ENCODE measurements at places on chromosomes 13 and 19. TPM values are rescaled to one million over a fixed set of nuclear protein-coding genes. Genes with fewer than 3 reads are reported as not detected.

Gene ZNF793
- total RNA-seq, result 8.7 TPM

Gene CCNA1
- 1.4 TPM for total RNA-seq

Gene DLL3
- not detected for total RNA-seq

Gene NTN5
- total RNA-seq, result 0.21 TPM

Gene ARHGAP45
- 16.8 TPM for total RNA-seq

Gene SBNO2
- total RNA-seq, result 20.9 TPM

Gene CGB2
- total RNA-seq, result not detected

Gene TINCR
- 8.1 TPM for total RNA-seq

Gene THAP8
- total RNA-seq, result 6.7 TPM

Gene ZNF709
- 7.0 TPM for total RNA-seq

Gene HSD11B1L
- total RNA-seq, result 6.4 TPM

GRCh38 chr19:35216016-35216832 is 12.3 kb downstream of the FAM187B start:
- no peak for DNase-seq

DNA sequence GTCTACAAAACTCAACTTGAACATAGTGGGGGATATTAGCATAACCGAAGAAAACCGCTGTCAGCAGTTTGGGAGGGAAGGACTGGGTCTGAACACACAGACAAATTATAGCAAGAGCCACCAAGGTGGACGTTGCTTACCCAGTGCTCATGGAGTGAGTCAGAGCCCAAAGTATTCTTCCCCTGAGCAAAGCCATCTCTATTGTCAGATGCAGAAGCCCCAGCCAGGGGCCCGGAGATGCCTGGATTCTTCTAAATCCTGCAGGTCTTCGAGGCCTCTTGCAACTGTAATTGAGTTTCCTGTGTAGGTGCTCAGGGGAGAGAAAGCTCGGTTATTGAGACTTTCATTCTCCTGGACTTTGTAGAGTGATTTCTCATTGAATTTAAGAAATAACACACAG is 384.5 kb downstream of the IRS2 start:
- no peak for DNase-seq

GRCh38 chr19:19687090-19687489 is 18.5 kb downstream of the ZNF101 start:
- no peak for DNase-seq

GRCh38 chr13:76523740-76524340 is 362.4 kb downstream of the KCTD12 start:
- no peak for DNase-seq

DNA sequence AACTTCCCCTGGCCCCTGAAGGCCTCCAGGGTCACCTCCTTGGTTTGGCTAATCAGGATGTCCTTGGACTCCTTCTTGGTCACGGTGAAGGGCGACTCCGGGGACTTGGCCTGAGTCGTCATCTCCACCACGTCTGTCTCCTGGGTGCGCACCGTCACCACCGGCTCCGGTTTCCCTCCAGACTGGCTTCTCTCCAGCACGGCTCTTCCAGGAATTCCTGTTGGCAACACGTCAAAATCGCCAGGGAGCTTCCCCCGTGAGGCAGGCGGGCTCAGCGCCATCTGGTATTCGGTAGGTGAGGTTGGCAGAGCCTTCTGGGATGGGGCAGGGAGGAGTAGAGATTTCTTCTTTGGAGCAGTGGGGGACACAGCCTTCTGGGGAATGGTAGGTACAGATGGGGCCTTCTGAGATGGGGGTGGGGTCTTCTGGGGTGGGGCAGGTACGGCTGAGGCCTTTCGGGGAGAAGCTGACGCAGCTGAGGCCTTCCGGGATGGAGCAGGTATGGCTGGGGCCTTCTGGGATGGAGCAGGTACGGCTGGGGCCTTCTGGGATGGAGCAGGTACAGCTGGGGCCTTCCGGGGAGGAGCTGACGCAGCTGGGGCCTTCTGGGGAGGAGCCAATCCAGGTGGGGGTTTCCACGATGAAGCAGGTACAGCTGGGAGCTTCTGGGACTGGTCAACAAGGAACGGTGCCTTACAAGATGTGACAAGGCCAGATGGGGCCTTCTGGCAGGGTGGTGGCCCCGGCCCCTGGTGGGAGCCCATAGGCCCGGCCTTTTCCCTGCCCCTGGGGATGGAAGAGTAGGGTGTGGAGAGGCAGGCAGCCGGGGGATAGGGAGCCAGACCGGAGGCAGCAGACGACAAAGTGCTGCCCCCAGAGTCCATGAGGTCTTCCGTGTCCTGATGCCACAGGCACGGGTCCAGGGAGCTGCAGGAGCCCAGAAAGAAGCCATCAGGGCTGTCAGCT is 3.8 kb downstream of the GARIN5B start:
- no peak for DNase-seq

DNA sequence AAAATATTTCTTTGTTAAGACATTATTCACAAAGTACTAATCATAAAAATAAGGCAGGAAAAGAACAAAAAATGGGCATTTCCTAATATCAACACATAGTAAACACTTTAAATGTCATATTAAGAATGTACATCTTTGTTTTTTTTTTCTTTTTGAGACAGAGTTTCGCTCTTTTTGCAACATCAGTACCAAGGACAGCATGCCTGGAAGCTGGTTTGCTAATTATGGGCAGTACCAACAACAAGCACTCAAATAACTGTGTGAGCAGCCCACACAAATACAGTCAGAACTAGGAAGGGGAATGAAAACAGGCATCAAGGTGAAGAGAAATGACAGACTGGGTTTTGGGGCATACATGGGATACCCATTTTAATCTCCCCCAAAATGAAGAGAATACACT is 788.0 kb upstream of the SLITRK1 start:
- DNase-seq, result no peak

GRCh38 chr19:23526302-23526701 is 131.0 kb upstream of the ZNF91 start:
- DNase-seq, result no peak

DNA sequence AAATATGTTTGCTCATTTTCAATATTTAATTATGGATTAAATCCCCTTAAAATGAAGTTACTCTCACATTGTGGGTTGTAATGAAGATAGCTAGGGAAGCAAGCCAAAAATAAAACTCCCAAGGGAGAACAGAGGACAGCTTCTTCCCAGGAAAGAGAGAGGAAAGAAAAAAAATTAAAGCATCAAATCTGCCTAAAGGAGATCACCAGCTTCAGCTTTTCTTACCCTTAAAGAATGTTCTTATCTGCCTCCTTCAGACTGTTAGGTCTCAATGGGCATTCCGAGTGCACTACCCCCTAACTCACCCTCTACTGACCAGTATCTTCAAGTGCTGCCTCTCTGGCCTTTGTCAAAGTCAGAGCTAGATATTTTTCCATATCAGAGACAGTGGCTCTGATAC is 55.2 kb downstream of the XPO4 start:
- DNase-seq, result no peak

DNA sequence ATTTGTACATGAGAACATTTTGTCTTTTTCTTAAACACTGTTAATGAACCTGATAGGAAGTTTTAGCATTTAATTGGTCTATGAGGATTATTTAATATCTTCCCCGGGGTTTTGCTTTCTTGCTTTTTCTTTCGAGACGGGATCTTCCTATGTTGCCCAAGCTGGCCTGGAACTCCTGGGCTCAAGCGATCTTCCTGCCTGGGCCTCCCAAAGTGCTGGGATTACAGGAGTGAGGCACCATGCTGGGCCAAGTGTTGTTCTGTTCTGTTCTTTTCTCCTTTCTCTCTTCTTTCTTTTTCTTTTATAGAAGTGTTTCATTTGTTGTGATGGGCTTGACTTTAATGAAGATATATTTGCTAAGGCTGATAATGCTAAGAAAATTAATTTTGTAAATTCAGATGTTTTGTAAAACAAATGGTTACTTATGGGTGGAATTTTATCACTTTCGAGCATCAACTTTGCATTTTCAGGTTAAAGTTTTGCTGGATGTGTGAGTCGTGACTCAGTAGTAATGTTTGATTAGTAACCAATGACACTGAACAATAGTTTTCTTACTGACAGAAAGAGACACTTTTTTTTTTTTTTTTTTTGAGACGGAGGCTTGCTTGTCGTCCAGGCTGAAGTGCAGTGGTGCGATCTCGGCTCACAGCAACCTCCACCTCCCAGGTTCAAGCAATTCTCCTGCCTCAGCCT is 2.2 kb downstream of the PAN3 start:
- DNase-seq, result no peak

DNA sequence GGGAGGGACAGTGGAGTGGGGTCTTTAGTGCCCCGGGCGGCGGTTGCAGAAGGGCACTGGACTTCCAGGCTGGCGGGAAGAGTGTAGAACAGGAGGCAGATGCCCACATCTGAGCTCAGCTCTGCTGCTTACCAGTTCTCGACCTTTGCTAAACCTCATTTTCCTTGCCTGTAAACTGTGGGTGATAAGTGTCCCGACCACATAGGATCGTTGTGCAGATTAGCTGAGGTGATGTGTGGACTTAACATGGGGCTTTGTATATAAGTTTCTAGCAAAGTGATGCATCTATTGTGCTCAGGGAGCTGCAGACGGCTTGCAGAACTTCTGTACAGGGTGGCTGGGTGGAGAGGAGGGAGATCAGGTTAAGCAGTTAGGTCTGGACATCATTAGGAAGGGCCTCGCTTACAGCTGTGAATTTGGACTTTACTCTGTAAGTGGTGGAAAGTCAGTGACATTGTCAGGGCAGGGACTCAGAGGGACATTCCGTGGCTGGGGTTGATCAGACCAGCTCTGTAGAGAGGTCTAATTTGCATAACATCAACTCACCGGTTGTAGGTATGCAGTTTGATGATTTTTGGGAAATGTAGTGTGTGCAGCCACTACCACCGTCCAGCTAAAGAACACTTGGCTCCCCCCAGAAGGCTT is 70.0 kb downstream of the SPATA13 start:
- no peak for DNase-seq

DNA sequence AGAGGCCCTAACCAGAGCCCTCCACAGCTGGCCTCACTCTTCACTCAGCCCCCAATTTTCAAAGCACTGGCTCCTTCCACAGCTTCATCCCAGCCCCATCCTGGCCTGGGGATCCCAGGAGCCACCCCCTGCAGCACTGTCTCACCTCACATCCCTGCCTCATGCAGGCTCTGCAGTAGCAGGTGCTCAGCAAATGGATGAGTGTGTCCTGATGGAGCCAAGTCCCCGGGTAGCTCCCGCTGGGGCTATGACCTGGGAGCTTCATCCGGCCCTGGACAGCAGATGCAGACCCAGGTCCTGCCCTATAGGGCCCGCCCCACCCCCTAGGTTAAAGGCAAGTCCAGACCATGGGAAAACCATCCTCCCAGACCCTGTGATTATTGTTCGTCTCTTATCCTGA is 143.2 kb upstream of the ZNF507 start:
- DNase-seq, result no peak

GRCh38 chr13:21538280-21538679 is 65.7 kb downstream of the MICU2 start:
- DNase-seq, result no peak

DNA sequence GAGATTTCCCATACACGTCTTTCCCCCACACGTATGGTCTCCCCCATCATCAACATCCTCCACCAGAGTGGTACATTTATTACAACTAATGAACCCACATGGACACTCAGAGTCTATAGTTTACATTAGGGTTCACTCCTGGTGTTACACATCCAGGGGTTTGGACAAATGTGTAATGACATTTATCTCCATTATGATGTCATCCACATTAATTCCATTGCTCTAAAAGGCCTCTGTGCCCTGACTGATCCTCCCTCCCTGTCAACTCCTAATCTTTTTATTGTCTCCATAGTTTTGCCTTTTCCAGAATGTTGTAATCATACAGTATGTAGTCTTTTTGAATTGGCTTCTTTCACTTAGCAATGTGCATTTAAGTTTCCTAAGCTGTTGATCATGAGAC is 8.2 kb downstream of the ZNF383 start:
- DNase-seq, result no peak

GRCh38 chr19:10473192-10473591 is 30.0 kb downstream of the KEAP1 start:
- DNase-seq, result no peak

DNA sequence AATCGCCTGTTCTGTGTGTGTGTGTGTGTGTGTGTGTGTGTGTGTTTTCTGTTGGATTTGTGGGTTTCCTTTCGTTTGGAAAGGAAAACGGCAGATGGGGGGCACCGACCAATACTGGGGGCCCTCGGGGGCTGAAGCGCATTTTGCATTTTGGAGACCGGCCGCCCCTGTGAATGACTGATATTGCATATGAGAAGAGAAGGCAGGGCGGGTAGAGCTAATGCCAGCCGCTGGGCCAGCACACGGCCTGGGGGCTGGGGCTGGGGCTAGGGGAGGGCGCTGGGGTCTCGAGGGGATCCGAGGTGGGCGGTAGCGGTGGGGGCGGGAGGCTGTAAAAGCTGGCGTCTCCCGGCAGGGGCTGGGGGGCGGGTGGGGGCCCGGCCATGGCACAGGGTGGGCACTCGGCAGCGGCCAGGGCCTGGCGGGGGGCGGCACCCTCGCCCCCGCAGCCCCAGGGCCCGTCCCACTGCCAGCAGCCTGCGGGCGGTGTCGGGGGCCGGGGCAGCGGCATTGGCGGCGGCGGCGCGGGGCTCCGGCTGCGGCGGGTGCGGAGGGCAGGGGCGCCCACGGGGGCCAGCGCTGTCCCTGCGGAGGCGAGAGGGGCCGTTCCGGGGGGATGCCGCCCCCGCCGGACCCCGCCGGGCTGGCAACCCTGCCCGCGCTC is 11.2 kb downstream of the ANO8 start:
- no peak for DNase-seq

DNA sequence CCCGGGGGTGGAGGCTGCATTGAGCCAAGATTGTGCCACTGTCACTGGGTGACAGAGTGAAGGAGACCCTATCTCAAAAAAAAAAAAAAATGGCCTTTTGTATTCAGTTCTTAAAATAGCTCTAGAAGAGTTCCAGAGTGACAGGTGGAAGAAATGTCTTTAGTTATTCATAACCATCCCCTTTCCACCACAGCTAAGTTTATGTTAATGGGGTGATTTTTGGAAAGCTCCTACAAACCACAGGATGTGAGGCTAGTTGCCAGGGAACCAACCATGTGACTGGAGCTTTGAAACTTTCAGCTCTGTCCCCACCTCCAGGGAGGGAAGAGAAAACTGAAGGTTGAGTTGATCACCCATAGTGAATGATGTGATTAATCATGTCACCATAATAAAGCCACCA is 6.9 kb downstream of the ZNF490 start:
- DNase-seq, result no peak

GRCh38 chr13:96238241-96238640 is 148.3 kb downstream of the HS6ST3 start:
- no peak for DNase-seq

GRCh38 chr13:42272115-42272803 is at the start of gene AKAP11:
Gene AKAP11, plus strand, starts transcription at chr13:42272152. Its CDS starts 14,197 bp downstream, at chr13:42286349.
- DNase-seq, result peak; percentile 83

DNA sequence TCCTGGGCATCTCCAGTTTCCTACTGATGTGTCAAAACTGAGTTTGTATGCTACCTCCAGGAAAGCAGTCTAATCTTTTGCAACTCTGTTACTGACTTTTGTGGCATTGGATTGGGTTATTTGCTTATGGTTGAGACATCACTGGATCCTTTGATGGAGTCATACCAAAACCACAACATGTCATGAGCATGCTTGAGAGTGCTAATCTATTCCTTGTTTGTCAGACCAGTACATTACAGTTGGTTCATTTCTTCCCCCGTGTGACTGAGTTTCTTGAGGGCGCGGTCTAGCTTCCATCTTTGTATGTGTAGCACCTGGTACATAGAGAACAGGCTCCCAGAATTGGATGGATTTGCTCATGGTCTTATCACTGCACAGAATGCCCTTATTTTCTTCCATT is 43.2 kb downstream of the SUGT1 start:
- no peak for DNase-seq

- peak; percentile 44 for DNase-seq
These were observed at the start of gene IGFL4 for GRCh38 chr19:46040952-46041500. Gene IGFL4, minus strand, starts transcription at chr19:46041002. Its CDS starts 40 bp downstream, at chr19:46040962.

GRCh38 chr13:44280456-44280855 is 93.2 kb upstream of the SERP2 start:
- no peak for DNase-seq

GRCh38 chr19:4342314-4342614 is 1.1 kb upstream of the MPND start:
- no peak for DNase-seq

Measured in tongue (tissue), 3 donors.